ENCODE measurements at places on chromosomes 5 and 9. TPM values are rescaled to one million over a fixed set of nuclear protein-coding genes. Genes with fewer than 3 reads are reported as not detected.

Gene CEL
- total RNA-seq = 2.3 TPM

Gene ECPAS
- total RNA-seq = 82.6 TPM

DNA sequence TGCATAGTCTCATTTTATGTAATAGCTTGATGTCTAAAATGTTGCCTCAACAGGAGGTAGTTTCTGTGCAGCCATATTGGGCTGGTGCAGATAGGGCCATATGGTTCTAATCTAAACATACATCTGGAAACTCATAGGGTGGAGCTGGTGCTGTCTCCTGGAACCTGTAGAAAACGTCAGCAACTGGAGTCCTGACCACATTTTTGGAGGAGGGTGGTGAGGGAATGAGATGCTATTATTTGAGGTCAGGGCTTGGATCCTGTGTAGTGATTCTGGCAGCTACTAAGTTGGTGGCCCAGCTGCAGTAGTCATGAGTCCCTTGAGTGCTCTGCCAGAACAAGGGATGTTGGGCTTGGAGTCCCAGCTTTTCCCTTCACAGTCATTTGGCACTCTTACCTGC lies 14.1 kb downstream of the MAN2A1 start:
- no peak for DNase-seq
- H3K36me3 ChIP-seq = peaks cover 32% of the 10 kb centered on the region
- H3K27me3 ChIP-seq = no peaks in the 10 kb centered on the region
- no peak overlapping the region for H3K27ac ChIP-seq

- H3K36me3 ChIP-seq = peaks cover 36% of the 10 kb centered on the region
- peak overlapping the region; percentile 94 for H3K27ac ChIP-seq
- peak; percentile 53 for DNase-seq
- H3K27me3 ChIP-seq = no peaks in the 10 kb centered on the region
- peak overlapping the region; percentile 61 for H3K4me3 ChIP-seq
Measured at GRCh38 chr5:35822511-35822910, 34.2 kb upstream of the IL7R start.

DNA sequence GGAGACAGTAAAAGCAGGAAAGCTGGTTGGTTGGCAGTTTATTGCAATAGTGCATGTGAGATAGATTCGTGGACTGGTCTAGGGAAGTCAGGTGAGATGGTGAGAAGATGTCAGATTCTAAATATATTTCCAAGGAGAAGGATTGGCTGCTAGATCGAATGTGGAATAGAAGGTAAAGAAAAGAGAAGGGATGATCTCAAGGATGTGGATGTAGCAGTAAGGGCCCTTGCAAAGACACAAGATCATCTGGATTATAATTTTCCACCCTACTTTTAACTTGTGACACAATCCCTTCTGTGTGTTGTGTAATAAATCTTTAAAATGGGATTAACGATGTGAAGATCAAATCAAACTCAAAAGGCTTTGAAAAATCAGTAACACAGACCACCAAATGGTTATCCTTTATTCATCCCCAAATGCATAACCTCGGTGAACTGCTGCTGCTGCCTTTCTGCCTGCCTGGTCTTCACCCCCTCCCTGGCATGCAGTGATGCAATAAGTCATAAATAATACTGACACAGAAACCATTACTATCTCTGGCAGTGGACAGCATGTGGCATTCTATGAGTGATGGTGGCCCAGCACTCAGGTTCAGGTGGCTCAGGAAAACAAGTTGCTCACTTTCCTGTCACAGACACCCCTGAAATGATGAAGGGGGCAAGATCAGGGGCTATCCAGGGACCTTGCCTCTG lies 178.4 kb downstream of the FAM114A2 start:
- no peak overlapping the region for H3K27ac ChIP-seq
- H3K4me1 ChIP-seq = no peaks in the 10 kb centered on the region
- no peaks in the 10 kb centered on the region for H3K36me3 ChIP-seq
- DNase-seq = no peak
- peaks cover 5% of the 10 kb centered on the region for H3K27me3 ChIP-seq

GRCh38 chr5:113612060-113612496 lies 98.6 kb downstream of the YTHDC2 start:
- H3K36me3 ChIP-seq = no peaks in the 10 kb centered on the region
- no peak overlapping the region for H3K4me3 ChIP-seq
- peaks cover 4% of the 10 kb centered on the region for H3K4me1 ChIP-seq
- no peak for DNase-seq

Gene CMYA5
- 0.16 TPM for total RNA-seq

DNA sequence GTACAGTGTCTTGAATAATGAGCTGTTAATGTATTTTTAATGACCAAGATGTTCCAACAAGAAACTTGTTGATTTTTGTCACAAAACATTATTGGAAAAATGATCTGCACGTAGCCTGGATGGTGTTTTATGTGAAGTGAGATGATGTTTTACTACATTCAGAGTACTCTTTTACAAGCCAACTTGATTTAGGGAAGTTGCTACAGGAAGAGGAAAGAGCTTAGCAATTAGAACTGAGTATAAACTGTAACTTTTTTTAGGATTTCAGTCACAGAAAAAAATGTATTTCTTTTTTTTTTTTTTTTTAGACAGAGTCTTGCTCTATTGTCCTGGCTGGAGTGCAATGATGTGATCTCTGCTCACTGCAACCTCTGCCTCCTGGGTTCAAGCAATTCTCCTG lies 113.6 kb upstream of the ADRA1B start:
- H3K36me3 ChIP-seq = peaks cover 2% of the 10 kb centered on the region
- peaks cover 33% of the 10 kb centered on the region for H3K27me3 ChIP-seq
- no peak for DNase-seq
- no peak overlapping the region for H3K27ac ChIP-seq

Gene ARHGEF37
- 1.4 TPM for total RNA-seq

Gene PTPRD
- 0.18 TPM for total RNA-seq

DNA sequence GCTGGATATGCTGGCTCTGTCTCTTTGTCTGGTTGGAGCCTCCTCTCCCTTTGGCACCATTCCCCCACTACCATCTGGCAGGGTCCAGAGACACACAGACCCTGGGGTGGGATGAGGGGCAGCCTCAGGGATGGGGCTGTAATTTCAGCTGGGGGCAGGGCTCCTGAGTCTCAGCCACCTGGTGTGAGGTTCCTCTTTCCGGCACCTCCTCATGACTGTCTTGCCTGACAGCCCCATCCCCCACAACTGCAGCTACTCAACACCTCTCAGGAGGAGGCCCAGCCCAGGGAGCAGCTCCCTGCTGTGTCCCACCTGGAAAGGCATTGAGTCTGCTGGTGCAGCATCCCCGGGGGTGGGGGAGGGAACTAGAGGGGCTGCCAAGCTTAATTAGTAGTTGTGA lies 11.7 kb upstream of the RPS14 start:
- H3K4me3 ChIP-seq = no peak overlapping the region
- no peak for DNase-seq
- H3K27ac ChIP-seq = peak overlapping the region; percentile 78
- H3K4me1 ChIP-seq = peaks cover 16% of the 10 kb centered on the region
- H3K36me3 ChIP-seq = no peaks in the 10 kb centered on the region
- no peaks in the 10 kb centered on the region for H3K27me3 ChIP-seq

GRCh38 chr5:17796142-17796541 lies 161.9 kb downstream of the TAF11L14 start:
- DNase-seq = no peak
- H3K4me1 ChIP-seq = no peaks in the 10 kb centered on the region
- H3K27me3 ChIP-seq = no peaks in the 10 kb centered on the region
- no peaks in the 10 kb centered on the region for H3K36me3 ChIP-seq
- H3K4me3 ChIP-seq = no peak overlapping the region

Gene SLC34A1
- total RNA-seq = not detected

DNA sequence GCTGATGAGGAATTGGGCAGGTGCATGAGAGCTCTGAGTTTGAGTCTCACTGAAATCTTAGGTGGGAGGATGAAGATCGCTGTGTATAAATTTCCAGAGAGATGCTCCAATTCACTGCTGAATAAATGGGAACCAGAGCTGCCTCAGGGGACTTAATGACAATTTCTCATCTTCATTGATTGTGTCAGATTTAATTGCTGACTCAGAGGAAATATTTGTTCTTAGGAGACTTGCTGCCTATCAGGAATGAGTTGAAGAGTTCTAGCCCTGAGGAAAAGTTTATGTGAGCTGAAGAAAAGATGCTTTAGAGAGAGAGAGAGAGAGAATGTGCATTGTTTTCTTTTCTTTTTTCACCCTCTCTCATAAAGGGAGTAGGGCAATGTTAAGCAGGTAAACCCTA lies 827.5 kb upstream of the WWC1 start:
- no peaks in the 10 kb centered on the region for H3K36me3 ChIP-seq
- no peak for DNase-seq
- H3K27ac ChIP-seq = no peak overlapping the region

DNA sequence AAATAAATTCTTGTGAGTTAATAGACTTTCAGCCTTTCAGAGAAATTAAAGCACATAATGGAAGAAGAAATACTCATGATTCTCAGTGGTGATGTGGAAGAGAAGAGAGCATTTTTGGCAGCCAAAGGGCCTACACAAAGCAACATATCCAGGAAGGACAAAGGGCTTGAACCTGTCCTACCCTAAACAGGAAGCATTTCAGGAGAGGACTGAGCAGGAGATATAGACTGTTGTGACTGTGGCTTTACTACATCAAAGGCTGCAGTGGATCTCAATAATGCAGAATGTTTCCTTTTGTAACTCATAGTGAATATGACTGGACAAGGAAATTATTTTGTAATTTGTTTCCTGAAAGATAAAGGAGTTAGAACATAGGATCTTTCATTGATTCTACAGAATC lies 1.3 kb upstream of the PARP8 start:
- no peak for DNase-seq
- H3K4me3 ChIP-seq = peak overlapping the region; percentile 94
- H3K27ac ChIP-seq = peak overlapping the region; percentile 96
- peaks cover 25% of the 10 kb centered on the region for H3K4me1 ChIP-seq

GRCh38 chr5:83562071-83562606 lies 90.6 kb downstream of the VCAN start:
- no peaks in the 10 kb centered on the region for H3K36me3 ChIP-seq
- H3K27me3 ChIP-seq = peaks cover 27% of the 10 kb centered on the region
- H3K4me3 ChIP-seq = no peak overlapping the region
- DNase-seq = no peak
- H3K4me1 ChIP-seq = no peaks in the 10 kb centered on the region

DNA sequence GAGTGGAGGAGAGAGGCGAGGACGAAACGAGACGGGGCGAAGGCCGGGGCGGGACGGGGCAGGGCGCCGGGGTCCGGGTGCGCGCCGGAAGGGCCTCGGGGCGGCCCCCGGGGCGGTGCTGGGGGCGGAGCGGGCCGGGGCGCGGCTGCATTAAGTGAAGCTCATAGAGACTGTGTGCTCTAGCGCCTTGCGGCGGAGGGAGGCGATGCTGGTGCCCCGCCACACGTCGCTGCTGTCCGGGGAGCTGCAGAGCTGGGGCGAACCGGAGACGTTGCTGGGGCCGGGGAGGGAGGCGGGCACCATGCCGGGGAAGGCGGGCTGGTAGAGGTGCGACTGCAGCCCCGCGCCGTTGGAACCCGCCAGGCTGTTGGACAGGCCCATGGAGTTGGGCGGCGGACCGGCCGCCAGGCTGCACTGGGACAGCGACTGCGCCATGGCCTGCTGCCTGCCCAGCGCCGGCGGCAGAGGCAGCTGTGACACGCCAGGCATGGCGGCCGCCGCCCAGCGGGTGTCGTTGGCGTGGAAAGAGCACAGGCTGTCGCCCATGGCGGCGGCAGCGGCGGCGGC lies 8.3 kb downstream of the OTP start:
- peaks cover 92% of the 10 kb centered on the region for H3K27me3 ChIP-seq
- H3K27ac ChIP-seq = no peak overlapping the region
- H3K4me3 ChIP-seq = peak overlapping the region; percentile 80
- peaks cover 9% of the 10 kb centered on the region for H3K36me3 ChIP-seq
- peaks cover 19% of the 10 kb centered on the region for H3K4me1 ChIP-seq
